ENCODE measurements at places on chromosomes 12 and 14.

DNA sequence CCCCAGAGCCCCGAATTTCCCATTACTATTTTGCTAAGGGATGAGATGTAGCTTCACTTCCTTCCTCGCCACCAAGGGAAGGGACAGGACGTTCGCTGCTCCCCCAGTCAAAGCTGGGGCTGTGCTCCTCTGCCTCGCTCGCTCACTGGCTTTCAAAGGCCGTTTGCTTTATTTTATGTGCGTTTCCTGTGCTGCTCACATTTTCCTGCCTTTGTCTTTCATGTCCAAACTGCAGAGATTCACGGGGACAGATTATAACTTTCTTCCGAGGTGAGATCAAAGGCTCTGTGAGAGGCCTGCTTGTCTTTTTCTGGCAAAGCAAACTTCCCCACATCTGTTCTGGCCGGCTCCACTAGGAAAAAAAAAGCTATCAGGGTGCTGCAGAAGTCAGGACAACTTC lies 76.0 kb upstream of the FZD10 start:
- no peak for DNase-seq

GRCh38 chr12:41661141-41661765 lies 473.1 kb downstream of the PDZRN4 start:
- no peak for DNase-seq

DNA sequence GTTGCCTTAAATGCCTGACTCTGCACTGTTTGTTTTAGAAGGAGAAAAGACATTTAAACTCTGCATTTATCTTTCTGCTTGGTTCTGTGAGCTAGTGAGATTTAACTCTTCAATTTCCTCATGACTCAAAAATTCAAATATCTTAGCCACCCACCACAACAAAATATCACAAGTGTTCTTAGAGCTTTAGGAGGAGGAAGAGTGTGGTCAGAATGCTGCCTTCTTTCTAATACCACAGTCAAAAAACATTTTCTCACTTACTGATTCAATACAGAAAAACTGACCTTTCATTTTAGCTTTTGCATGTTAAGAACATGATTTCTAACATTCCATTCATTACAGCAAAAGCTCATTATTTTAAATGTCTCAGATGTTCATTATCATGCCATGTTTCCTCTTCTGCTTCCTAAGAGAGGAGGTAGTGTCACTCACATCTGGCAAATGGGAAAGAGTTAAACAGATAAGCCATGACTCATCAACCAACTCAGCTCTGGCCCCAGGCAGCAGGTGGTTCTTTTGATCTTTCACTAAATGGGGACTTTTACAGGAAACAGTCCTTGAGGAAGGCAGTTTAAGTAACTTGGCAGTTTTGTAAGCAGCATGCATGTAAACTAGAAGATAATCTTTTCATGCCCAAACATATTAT lies 56.4 kb upstream of the RNU6-8 start:
- no peak for DNase-seq

GRCh38 chr12:49777800-49778748 lies 36.7 kb downstream of the TMBIM6 start:
- peak; percentile 68 for DNase-seq

DNA sequence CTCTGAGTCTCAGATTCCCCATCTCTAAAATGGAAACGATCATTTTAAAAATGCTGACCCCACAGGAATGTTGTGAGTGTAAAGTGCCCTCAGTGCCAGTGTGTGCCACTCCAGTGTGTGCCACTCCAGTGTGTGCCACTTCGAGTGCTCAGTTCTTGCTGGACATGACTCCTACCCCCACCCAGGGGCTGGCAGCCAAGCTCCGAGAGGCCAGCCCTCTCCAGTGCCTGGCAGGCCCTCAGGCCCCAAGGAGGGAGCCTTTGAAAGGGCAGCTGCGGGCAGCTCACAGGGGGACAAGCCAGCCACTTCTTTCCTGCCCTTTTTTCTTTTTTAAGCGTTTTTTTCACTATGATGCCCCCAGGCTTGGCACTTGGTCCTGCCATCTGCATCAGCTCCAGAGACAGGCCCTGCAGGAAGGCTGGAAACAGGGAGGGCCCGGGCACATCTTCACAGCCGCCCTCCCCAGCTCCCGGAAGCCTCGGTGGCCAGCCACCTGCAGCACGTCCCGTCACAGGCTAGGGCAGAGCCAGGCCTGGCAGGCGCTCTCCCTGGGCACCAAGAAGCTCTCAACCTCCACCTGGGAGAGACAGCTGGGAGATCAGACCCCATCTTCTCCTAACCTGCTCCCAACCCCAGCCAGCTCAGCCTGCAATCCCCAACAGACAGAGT lies 29.8 kb downstream of the NCOR2 start:
- no peak for DNase-seq

DNA sequence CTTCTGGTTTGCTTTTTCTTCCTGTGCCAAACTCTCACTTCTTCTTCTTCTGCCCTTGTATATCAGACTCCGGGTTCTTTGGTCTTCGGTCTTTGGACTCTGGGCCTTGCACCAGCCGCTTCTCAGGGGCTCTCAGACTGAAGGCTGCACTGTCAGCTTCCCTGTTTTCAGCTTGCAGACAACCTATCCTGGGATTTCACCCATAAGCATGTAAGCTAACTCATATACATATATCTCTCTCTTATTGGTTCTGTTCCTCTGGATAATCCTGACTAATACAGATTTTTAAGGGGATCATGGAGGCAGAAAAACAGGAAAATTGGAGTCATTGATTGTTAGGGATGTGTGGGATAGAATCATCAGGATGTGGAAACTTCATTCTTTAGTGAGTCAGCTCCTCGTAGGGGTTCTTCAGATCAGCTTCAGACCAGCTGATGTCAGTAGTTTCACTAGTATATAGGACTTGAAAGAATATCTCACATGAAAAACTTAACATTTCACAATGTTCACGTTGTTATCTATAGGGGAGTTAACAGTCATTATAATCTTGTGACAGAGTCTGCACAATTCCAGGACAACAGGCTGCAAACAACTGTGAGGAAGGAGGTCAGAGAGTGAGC lies 102.9 kb downstream of the RASSF9 start:
- DNase-seq: no peak

- DNase-seq: no peak
Measured at GRCh38 chr12:10641735-10642500, 28.5 kb upstream of the MAGOHB start.

DNA sequence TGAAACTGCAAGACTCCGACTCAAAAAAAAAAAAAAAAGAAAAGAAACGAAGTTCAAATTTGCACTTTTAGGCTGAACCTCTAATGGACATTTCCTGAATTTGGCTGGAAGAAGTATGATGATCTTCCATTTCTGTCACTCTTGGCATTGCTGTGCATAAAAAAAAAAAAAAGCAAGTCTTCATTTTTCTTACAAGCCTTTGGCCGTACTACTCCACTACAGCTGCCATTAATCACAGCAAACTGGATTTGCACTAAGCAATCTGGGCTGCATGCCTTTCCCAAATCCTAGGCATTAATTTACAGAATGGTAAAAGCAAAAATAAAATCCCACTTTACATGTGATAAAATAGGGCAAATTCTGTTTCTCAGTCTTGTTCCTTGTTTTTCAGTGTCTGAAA lies 7.1 kb downstream of the CSRP2 start:
- no peak for DNase-seq

DNA sequence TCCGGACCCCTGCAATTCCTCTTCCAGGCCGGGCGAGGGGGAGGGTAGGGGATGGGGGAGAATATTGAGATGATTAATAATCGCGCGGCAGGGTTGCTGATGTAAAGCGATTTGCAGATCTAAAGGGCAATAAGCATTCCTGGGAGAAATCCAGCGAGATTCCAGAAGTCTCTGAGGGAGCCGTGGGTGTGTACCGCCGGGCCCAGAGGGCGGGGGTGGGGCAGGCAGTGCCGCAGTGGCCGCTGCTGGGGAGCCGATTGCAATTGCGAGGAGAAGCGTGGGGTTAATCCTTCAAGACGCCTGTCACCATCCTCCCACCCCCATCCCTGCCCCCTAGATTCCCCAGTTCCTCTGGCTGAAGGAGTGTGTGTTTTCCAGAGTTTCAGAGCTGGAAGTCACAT lies 16.4 kb downstream of the FOS start:
- no peak for DNase-seq

- no peak for DNase-seq
Measured at GRCh38 chr12:93592641-93593406, 20.3 kb downstream of the SOCS2 start.

DNA sequence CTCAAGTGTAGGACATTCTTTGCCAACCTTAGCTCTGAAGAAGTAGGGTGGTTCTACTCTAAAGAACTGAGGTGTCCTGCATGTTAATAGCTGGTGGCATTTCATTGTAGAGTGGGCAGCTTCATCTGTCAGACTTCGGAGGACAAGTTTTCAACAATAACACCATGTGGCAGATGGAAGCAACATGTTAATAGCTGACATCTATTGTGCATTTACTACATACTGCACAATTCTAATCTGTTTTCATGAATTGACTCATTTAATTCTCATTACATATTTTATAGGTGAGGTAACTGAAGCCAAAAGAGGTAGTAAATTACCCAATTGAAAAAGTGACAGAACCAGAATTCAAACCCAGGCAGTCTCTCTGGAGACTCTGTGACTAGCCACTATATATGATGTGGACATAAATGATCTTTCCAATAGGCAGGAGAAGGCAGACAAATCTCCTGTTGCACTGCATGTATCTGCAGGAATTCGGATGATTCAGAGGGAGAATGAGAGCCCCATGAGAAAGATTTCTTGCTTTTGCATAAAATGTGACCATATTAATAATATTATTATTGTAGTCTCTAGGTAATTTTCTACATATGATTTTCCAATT lies 137.2 kb upstream of the E2F7 start:
- DNase-seq: no peak

- no peak for DNase-seq
Measured at GRCh38 chr12:42407306-42407705, 81.3 kb downstream of the PPHLN1 start.

- no peak for DNase-seq
Measured at GRCh38 chr12:122155705-122156104, 18.3 kb downstream of the IL31 start.

DNA sequence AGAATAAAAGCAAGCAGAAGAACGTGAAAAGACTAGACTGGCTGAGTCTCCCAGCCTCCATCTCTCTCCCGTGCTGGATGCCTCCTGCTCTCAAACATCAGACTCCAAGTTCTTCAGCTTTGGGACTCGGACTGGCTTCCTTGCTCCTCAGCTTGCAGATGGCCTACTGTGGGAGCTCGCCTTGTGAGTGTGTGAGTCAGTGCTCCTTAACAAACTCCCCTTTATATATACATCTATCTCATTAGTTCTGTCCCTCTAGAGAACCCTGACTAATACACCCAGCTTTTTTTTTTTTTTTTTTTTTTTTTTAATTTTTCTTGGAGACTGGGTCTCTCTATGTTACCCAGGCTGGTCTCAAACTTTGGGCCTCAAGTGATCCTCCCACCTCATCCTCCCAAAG lies 46.9 kb downstream of the ACTN1 start:
- DNase-seq: no peak

- no peak for DNase-seq
Measured at GRCh38 chr12:97639702-97640101, 177.1 kb downstream of the RMST start.

DNA sequence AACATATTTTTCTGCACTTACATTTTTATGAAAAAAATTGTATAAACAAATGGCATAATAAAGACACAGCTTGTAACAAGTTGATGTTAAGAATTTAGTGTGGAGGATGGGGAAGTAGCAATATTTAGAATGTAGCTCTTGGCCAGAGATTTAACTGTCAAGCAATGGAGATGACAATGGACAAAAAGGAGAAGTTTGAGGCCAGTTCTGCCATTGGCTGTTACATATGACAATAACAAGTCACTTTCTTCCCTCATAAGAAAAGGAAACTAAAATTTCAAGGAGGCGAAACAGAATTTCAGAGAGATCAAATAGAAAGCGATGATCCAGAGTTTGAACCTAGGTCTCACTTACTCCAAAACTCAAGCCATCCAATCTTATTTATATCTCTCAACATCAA lies 122.8 kb upstream of the CCDC175 start:
- DNase-seq: no peak

DNA sequence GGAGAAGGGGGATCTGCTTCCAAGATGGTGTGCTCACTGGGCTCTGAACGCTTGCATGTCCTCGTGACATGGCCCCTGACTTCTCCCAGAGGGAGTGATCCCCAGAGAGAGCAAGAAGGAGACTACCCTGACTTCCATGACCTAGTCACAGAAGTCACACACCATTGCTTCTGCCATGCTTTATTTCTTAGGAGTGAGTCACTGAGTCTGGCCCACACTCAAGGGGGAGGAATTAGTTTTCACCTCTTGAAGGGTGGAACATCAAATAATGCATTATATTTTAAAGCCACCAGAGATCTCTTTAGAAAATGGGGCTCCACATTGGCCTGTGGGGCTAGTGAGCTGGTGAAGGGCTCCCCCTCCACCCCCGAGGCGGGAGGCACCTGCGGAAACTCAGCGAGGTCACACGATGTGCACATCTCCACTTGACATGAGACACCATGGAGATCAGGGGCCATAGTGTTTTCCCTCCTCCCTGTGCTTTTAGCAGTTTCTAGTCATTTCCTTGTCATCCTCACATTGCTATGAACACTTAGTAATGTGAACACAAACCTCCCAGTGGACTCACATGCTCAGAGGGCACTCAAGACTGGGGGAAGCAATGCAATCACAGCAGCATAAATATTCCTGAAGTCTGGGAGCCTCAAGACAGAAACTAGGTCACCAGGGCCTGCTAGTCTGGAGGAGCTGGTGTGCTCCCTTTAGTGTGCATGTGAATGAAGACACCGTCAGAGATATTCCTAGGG lies 87.4 kb upstream of the FZD10 start:
- DNase-seq: no peak

DNA sequence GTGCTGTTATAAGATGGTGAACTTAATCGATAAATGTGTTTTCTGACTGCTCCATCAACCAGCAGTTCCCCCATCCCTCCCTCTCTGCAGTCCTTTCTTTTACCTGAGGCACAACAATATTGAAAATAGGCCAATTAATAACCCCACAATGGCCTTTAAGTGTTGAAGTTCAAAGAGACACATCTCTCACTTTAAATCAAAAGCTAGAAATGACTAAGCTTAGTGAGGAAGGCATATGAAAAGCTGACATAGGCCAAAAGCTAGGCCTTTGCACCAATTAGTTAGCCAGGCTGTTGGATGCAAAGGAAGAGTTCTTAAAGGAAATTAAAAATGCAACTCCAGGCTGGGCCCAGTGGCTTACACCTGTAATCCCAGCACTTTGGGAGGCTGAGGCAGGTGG lies 43.7 kb downstream of the SAV1 start:
- no peak for DNase-seq

DNA sequence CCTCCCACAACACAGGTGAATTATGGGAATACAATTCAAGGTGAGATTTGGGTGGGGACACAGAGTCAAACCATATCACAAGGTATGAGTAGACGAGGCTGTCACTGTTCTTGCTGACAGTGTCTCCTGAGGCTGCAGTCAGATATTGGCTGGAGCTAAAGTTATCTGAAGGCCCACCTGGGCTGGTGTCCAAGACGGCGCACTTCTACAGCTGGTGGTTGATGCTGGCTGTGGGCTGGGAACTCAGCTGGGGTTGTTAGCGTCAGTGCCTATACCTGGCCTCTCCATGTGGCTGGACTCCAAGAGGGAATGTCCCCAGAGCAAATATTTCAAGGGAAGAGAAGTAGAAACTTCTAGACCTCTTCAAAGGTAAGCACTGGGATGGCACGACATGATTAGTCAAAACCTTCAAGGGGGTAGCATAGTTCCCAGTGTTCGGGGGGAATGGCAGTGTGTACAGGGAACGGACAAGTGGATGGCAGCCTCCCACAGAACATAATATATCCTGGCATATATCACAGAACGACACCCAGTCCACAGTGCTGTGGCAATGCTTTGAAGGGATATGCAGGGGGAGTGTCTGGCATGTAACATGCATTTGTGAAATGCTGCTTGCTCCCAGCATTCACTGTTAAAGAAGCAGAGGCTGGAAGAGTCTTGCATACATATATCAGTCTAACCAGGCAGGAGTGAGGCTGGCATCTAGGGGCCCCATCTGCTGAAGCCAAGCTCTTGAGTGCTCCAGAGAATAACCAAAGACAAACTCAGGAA lies 126.7 kb upstream of the RFLNA start:
- no peak for DNase-seq

Data from activated CD4-positive, alpha-beta T cell treated with anti-CD3 and anti-CD28 coated beads for 24 hours (primary cell).